ENCODE measurements at places on chromosomes 3 and 15. TPM values are rescaled to one million over a fixed set of nuclear protein-coding genes. Genes with fewer than 3 reads are reported as not detected.

GRCh38 chr15:29822684-29823459 lies 604 bp upstream of the TJP1 start:
- DNase-seq: peak; percentile 31

DNA sequence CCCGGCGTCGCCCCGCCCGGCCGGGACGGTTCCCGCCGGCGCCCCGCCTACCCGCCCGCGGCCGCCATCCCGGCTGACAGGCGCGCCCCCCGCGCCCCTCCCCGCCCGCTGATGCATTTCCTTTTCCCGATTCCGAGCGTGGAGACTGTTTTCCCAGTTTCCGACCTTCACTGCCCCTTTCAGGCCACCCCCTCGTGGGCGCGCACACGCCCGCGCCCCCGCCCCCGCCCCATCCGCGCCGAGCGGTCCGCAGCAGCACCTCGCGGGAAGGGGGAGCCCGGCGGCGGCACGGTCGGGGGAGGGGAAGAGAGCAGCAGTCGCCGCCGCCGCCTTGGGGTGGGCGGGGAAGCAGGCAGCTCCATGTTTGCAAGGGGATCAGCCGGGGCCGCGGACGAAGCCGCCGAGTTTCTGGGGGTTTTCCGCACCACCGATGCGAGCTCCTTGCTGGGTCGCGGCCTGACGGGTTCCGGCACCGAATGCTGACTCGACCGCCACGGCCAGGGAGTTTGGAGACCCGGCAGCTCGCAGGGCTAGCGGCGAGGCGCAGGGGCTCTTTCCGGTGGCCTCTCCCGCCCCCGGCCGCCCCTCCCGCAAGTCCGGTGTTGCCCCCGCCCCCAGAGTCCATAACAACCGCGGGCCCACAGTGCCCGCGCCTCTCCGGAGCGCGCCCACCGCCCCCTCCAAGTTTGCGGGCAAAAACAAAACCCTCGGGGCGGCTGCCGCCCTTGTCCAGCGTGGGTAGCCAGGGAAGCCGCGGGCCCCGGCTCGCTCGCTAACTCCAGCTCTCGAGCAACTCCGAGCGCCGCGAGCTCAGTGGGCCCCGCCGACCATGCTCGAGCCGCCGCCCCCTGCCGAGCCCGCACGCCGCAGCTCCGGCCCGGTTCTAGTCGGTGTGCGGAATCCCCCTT lies 3.2 kb upstream of the SIN3A start:
- DNase-seq: peak; percentile 85

DNA sequence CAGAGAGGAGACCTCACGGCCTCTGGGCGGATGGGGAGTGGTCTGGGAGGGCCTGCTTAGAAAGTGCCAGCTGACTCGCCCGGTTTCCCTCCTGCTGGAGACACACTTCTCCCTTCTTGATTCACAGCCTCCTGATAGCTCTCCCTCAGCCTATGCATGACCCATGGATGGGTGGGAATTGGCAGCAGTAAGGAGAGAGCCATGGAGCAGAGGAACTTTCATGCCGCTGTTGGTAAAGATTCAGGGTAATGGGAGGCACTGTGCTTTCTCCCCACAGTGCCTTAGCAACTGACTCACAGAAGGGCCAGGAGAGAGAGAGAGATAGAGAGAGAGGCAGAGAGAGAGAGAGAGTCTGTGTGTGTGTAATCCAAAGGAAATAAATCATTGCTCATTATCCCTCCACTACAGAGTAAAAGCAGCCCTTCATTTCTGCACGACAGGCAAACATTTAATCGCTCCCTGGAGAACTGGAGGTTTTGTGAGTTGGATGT lies 82.8 kb downstream of the SEMA5B start:
- DNase-seq: no peak

DNA sequence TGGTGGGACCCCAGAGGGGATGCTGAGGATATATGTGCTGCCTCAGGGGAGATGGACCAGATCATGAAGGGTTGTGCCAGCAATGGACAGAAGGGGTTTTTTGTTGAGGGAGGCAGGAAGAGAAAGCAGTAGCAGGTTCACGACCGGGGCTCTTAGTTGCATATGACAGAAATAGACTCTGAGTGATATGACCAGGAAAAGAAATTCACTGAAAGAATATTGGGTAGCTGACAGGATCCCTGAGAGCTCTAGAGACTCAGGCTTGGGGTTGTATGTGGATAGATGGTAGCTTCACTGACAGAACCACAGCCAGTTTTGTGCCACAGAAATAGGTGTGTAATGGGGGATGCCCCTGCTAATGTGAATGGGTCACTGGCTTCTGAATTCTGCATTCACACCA lies 241.6 kb downstream of the ZNF621 start:
- DNase-seq: no peak

DNA sequence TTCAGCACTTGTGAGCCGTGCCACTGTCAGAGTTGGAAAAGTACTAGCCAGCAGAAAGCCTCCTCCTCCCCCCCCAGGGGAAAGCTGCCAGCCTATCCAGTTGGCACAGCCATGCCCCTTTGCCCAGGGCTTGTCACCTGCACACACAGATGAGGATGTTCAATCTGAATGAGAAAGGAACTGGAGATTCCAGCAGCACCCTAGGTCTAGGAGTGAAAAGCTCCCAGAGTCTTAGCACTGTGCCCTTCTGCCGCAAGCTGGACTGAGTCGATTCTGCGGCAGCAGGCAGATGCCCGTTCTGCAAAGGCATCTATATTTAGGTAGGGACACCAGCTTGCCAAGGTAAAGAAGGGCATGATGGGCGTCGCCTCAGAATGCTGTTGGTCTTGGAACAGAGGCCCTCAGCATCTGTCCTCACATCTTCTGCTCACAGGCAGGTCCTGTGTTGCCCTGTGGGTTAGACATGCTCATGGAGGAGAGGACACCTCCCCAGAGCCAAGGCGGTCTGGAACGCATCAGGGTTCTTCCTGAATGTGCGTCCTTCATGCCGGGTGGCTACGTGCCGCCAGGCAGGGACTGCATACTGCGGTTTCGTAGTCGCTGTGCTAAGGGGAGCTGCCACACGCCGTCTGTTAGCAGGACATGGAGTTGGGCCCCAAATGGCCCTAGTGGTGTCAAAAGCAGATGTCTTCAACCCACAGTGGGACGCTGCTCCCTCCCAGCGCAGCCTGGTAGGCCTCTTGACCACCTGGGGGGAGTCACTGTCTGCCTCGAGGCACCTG lies 109.5 kb downstream of the VGLL4 start:
- no peak for DNase-seq

DNA sequence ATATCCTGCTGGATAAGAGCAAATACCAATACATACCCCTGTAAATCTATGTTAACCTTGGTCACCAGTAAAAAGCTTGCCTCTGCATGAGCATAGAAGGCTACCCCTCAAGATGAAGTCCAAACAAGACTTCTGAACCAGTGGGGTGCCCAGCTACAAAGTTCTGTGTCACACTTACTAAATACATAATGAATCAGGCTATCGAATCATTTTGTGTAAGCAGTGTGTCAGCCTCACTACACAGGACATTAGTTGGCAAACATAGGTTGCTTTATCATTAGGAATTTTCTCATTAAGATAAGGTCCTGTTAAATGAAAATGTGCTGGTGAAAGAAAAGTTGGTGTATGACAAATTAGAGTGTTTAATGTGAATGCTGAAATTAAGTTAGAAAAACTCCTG lies 452.0 kb downstream of the MFSD1 start:
- no peak for DNase-seq

GRCh38 chr3:5096336-5097008 lies 25.6 kb upstream of the ARL8B start:
- peak; percentile 7 for DNase-seq

GRCh38 chr3:89570465-89570864 lies 463.0 kb downstream of the EPHA3 start:
- DNase-seq: no peak

DNA sequence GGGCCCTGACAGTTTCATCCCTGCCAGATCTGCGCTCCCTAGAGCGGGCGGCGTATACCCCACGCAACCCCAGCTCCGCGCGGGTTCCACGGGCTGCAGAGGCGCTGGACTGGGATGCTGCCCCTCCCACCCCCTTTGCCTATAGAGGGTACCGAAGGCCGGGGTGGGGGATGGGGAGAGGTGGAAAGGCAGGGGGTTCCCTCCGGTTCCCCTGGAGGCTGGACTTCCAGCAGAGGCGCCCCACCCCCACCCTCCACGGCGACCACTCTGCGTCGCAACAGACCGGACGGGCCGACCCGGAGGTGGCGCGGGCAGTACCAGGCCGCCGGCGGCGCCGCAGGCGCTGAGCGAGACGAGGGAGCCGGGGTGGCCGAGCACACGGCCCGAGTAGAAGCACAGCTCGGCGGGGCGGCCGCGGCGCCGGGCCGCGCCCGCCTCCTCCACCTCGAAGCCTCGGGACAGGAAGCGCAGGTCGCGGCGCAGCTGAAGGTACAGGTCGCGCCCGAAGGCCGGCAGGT lies 995 bp downstream of the ADAMTS17 start:
- peak; percentile 52 for DNase-seq

- DNase-seq: no peak
These were observed 36.6 kb upstream of the SLC9A9 start for GRCh38 chr3:143884861-143885260.

DNA sequence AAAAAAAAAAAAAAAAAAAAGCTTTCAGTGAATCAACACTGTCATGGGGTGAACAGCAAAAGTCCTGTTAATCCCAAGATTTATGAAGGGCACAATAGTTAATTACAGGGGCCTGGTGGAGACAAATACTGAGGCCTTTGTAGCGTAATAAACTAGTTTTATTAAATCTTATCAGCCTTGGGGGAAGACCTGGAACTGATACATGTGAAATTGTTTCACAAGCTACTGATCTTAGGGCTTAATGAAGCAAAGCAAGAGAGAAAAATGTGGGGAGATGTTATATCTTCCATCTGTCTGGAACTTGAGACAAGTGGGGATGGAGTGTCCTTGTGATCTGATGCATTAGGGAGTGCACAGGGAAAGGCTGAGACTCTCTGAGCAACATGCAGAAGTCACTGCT lies 47.9 kb upstream of the OSBPL11 start:
- DNase-seq: no peak

DNA sequence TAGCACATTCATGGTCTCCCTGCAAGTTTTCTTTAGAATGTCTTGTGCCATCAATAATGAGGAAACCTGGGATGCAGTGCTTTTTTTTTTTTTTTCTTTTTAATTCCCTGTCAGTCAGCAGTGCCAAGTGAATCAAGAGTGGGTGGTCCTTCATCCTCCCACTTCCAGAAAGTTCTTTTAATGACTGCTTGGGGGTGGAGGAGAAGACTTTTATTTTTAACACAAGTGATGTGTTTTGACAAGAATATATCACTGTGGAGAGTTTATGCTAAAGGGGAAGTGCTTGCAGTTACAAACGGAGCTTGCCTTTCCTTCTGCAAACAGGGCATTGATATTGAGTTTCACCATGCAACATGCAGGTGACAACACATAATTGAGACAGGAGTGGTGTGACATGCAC lies 69.7 kb downstream of the CACNA2D3 start:
- DNase-seq: no peak

- DNase-seq: no peak
These were observed 237.2 kb downstream of the MBNL1 start for GRCh38 chr3:152505926-152506325.

GRCh38 chr3:18499301-18499700 lies 74.2 kb upstream of the SATB1 start:
- no peak for DNase-seq

DNA sequence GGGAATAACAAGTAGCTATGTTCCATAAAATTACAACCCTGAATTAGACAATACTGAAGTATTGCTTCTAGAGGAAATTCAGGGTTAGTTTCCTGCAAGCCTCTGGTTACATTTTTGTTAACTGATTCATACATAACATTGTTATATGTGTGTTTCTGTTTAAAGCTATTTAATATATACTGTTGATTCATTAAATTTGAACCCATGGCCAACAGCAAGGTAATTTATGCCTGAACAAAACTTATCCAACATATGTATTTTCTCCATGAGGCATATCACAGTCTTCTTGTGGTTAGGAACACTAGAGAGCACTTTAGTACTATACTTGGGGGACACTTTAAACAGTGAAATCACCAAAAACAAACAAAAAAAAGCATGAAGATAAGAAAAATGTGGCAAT lies 47.7 kb upstream of the PTX3 start:
- no peak for DNase-seq

DNA sequence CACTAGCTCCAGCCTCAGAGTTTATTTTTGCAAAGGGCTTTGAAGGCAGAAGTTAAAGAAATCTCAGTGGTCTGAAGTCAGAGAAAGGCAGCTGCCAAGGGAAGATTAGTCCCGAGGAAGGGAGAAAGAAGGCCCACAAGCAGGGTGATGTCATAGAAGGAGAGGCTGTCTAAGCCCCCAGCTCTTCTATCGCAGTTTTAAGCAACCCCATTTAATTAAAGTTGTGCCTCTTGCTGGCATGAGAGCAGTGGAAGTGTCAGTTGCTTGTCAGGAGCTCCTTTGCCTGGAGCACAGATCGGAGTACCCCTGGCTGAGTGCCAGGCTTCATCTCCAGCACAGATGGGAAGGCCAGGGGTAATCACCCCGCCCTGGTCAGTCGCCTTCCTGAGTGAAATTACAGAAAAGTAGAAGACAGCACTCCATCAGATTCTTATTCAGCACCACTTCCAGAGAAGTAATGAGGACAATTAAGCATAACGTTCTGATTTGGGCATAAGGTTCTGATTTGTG lies 530.7 kb downstream of the EPHB1 start:
- DNase-seq: no peak

DNA sequence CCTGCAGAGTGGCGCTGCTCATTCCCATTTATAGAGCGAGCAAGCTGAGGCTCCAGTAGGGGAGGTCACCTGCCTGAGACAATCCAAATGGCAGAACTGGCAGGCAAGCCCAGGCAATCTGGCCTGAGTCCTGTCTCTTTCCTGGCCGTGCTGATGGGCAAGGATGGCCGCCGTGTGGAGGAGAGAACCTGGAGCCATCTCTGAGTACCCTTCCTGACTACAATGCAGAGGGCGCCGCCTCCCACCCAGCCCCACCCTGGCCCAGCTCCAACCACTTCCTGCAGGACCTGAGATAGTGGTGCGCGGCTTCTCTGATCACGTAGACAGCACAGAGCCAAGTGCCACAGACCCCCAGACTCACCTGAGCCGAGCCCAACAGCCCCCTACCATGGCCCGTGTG lies 7.0 kb downstream of the TLR9 start:
- DNase-seq: no peak

- DNase-seq: no peak
These were observed 23.7 kb upstream of the STRIT1 start for GRCh38 chr3:155317211-155317610.

DNA sequence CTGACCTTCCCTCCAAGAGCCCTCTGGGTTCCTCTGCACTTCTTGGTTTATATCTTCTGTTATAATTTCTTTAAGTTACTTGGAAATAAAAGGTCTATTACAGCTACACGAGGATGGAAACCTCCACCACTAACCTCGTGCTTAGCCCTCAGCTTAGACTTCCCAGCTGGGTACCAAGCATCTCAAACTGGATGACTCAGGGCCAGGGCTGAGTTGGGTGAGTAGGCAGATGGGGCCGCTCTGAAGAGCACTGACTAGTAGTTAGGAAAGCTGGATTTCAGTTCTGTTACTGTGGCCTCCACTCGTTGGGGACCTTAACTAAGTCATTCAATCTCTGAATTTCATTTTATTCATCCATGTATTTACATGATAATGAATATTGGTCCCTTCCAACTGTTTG lies 1036.6 kb downstream of the IGSF11 start:
- no peak for DNase-seq

Gene MSL2
- 40.8 TPM for total RNA-seq

Gene ABHD17C
- 9.3 TPM for total RNA-seq

Gene CHRNA3
- total RNA-seq: 1.6 TPM

Gene SNRPN
- total RNA-seq: 442 TPM

Gene RTP3
- total RNA-seq: not detected

Gene CD200
- 41.5 TPM for total RNA-seq

Gene MCF2L2
- 11.1 TPM for total RNA-seq

Gene CALML4
- 9.0 TPM for total RNA-seq

Gene LRIG1
- total RNA-seq: 169 TPM

Data from neural progenitor cell (in vitro differentiated cells).